ENCODE measurements at places on chromosomes 2 and 18.

- no peak for DNase-seq
Measured at GRCh38 chr2:104616856-104617255, 237.1 kb upstream of the POU3F3 start.

DNA sequence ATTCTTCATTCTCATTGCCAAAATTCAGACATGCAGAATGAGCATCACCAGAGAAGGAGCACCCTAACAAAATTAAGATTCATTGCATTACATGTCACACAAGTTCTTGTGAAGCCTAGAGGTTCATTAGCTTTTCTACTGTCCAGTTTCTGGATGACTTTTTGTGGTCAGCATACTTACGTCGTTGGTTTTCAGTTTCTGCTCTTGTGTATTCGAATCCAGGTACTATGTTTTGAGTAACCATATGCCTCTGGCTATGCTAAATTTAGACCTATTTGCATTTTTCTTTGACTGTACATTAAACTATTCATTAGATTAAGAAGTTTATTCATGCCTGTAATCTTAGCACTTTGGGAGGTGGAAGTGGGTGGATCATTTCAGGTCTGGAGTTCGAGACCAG lies 251.3 kb downstream of the PARD3B start:
- no peak for DNase-seq

- peak; percentile 64 for DNase-seq
Measured at GRCh38 chr2:20229322-20230113, 4.6 kb upstream of the SDC1 start.

GRCh38 chr2:9693646-9694045 lies 62.8 kb upstream of the YWHAQ start:
- no peak for DNase-seq

Measured in fibroblast of skin of right biceps (primary cell).